ENCODE measurements at places on chromosomes 6 and 20.

GRCh38 chr6:168607272-168608112, 166.5 kb downstream of the SMOC2 start:
- DNase-seq: no peak

GRCh38 chr20:23586735-23587525, 18.6 kb upstream of the CST9L start:
- DNase-seq: no peak

GRCh38 chr6:165663377-165663735, 315 bp upstream of the PDE10A start:
- no peak for DNase-seq

DNA sequence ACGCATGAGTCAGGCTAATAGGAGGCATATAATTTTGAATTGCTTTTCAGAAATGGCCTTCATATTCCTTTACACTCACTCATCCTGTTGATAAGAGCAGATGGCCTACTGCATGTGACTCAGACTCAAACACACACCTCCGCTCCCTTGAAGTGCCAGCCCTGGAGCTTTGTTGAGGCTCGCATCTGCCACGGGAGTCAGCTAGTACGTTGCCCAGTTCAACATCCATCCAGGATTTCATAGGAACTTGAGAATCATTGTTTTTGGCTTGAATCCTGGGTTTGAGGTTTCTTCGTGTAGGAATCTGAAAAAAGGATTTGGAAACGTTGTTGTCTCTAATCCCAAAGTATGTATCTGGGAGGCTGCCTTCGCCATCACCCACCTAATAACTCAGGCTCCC, 87.4 kb upstream of the JAG1 start:
- DNase-seq: no peak

- DNase-seq: no peak
Observed at GRCh38 chr6:40222354-40222753, 288.1 kb upstream of the MOCS1 start.

GRCh38 chr6:109237077-109237985, 142.0 kb downstream of the CEP57L1 start:
- DNase-seq: no peak

DNA sequence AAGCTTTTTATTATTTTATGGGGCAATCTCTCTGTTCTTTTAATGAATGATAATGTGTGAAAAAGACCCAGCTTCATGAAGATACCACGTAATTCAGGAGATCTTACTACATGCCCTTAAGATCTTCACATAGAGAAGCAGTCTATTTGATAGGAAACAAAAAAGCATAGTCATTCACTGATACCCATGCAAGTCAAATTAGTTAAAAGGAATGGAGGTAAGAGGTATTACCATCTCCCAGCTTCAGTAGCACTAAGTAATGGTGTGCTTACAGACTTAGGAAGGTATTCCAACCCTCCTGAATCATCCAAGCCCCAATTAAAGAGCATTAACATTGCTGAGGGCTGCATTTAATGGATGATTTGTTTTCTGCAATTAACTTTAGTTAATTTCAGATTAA, 364.7 kb downstream of the SYNE1 start:
- no peak for DNase-seq

- no peak for DNase-seq
Observed at GRCh38 chr20:582204-582603, 27.9 kb downstream of the TCF15 start.

GRCh38 chr6:149081281-149081680, 236.2 kb upstream of the TAB2 start:
- DNase-seq: no peak

DNA sequence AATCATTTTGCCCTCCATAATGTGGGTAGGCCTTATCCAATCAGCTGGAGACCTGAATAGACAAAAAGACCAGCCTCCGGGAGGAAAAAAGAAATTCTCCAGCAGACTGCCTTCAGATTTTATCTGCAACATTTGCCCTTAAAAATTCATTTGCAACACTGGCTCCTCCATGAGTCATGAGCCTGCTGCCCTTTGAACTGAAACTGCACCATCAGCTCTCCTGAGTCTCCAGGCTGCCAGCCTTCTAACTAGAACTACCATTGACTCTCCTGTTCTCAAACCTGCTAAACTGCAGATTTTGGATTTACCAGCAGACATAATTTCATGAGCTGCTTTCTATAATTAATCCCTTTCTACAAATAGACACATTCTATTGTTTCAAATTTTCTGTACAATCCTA, 223.9 kb upstream of the THEMIS start:
- no peak for DNase-seq

DNA sequence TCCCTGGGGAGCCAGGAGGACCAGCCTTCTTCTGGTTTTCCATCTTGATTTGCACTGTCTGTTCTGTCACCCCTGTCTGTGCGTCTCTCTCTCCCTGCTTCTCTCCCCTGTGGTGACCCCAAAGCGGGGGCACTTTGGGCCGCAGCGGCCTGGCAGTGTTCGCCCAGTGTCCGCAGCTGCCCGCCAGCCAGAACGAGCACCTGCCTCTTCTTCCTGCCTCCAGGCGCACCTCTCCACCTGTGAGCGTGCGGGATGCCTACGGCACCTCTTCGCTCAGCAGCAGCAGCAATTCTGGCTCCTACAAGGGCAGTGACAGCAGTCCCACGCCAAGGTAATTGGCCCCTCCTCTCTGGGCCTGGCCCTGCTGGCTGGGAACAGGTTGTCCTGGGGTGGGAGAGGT, 30.8 kb downstream of the SNPH start:
- no peak for DNase-seq

DNA sequence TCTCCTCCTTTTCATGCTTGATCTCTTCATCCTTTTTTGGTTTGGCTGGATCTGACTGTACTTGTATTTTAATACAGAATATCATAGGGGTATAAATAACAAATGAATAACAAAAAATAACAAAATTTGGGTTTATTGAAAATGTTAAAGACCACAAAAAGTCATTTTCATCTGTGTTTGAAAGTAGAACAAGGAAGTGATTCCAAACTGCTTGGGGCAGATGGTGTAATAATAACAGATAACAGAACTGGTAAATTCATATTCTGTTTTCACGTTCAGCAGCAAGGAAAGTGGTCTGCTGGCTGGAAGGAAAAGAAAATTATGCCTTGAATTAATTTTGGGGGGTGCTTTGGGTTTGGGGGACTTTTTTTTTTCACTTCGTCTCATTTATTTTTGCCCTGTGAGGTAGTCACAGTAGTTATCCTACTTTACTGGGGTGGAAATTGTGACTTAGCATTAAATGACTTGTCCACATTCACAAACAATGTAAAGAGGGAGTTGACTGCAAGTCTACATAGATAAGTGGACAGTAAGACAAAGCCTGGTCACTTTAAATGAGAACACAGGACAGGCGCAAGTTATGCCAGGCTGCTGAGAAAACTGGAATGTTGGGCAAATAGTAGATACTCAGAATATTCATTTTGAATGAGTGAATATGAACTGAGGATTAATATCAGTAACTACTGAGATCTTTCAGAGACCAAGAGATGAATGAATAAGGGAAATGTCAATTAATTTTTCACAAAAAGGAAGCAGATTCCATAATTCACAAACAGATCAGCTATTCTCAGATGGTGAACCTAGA, 193.9 kb upstream of the CITED2 start:
- no peak for DNase-seq

Measured in T-helper 2 cell (primary cell).